ENCODE measurements at places on chromosomes 1 and 21.

DNA sequence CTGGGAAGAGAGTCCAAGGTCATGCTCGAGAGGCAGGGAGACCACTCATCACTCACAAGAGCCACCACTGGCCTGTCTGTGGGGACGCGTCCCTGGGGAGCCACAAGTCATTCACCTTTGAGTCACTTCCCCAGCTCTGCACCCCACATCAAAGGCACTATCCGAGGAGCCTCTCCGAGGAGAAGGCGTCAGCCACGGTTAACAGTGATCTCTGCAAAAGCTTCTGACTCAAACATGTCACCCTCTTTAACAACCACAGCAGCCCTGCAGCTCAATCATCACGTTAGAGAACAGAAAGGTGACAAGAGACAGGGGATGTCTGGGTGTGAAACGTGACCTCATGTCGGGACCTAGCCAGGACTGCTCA is 9.0 kb downstream of the LRRC47 start:
- peak; percentile 55 for DNase-seq

- no peak for DNase-seq
Observed at GRCh38 chr1:218496561-218496960, 151.4 kb downstream of the TGFB2 start.

GRCh38 chr1:15935056-15935950 is 40.6 kb downstream of the ZBTB17 start:
- no peak for DNase-seq

- DNase-seq: no peak
Observed at GRCh38 chr1:243587823-243588560, 262.1 kb downstream of the AKT3 start.

- peak; percentile 42 for DNase-seq
Observed at GRCh38 chr1:206590025-206590758, 22.1 kb downstream of the EIF2D start.

GRCh38 chr1:22074803-22075202 is 22.3 kb downstream of the CDC42 start:
- DNase-seq: no peak

GRCh38 chr1:64466033-64466432 is 3.9 kb upstream of the CACHD1 start:
- DNase-seq: no peak

- no peak for DNase-seq
Observed at GRCh38 chr1:231335663-231336602, 1.7 kb downstream of the EXOC8 start.

- DNase-seq: no peak
Observed at GRCh38 chr1:155309423-155310021, 856 bp downstream of the FDPS start.

DNA sequence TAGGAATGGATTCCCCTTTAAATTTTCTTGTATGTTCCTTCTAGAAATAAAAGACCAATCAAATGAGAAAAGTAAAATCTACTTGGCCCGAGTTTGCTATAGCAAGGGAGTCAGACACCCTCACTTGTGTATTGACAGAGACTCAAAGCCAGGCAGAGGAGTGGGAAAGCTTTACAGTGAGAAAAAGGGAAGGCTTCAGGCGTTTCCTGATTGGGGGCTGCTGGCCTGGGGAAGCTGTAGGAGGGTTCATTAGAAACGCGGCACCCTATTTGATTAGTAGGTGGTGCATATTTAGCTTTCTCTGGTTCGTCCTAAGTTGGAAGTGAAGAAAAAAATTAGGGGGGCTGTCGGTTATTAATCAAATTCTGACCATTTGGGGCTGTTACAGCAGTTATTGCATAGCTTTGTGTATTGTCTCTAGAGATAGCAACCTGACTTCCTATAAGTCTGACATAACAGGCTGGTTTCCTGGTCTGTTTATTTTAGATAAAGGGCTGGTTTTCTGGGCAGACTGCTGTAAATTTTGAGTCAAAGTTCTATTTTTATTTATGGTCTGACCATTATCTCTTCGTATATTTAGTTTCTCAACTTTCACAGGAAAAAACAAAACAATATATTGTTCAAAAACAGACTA is 10.0 kb downstream of the SLC25A24 start:
- DNase-seq: no peak

DNA sequence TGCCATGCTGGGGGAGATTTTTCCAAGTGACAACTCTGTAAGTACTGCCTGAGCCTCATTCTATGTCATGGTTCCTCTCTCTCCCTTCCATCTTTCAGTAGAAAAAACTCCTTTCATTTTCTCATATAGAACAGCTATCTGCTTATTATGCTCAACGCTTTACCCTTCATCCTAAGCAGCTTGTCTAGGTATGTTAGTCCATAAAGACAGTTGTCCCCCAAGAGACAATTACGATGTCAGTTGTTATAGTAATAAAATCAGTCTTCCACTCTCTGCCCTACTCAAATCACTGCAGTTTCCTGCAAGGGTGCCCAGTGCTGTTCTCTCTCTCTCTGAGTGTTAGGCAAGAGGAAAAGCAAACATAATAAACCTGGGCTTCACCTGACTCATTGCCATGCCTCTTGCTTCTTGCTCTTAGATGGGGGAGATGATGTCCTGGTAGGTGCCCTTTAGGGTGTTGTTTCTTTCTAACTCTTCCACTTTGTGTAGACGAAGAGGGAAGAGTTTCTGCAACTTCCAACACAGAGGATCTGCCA is 59.4 kb downstream of the PAPPA2 start:
- DNase-seq: no peak

DNA sequence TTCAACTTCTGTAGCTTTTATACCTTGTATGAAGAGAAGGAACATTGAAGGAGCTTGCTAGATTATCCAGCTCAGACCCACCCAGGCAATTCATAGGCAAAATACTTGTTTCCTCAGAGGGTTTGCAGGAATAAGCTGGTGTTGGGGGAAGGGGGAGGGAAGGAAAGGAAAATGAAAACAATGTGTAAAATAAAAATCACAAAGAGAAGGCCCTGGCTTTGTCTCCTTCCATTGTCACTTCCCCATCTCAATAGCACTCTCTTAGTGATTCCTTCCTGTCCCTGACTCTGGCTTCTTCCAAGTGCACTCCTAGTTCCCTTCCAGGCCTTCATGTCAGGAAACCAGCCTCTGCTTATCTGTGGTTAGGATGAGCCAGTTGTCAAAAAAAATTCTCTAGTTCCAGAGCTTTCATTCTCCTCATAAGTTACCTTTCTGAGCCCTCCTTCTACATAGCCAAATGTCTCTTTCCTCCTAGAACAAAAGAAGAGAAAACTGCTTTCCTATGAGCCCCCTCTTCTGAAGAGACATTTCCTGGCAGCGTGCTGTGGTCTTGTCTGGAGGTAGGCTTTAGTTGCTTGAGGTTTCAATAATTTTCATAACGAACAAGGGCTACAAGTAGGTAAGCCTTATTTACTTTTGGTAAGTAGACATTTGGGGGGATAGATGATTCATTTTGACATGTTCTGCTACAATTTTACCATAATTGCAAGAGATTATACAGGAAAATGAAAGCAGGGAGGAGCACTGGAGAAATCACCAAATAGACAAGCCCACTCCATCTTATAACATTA is 45.7 kb downstream of the FASLG start:
- no peak for DNase-seq

DNA sequence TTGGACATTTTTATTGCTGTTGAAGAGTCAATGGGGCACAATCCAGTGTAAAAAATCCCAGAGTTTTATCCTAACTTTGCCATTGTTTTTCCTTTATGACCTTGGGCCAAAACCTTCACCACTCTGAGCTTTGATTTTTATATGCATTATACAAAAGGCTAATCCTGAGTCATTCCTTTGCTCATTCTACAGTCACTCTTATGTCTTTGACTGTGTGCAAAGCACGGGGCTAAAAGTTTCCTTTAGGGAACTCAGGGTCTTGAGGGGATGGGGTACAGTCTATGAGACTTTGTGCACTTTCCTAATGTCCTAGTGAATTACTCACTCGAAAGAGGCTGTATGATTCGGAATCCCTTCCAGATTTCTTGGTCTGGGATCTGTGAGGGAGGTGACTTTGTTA is 543.2 kb upstream of the CAMK1G start:
- DNase-seq: no peak

GRCh38 chr1:167669209-167670124 is 39.4 kb downstream of the RCSD1 start:
- DNase-seq: no peak

GRCh38 chr1:54989968-54990810 is 8.5 kb upstream of the BSND start:
- DNase-seq: no peak

- DNase-seq: peak; percentile 68
Observed at GRCh38 chr21:45615145-45615711, 28.3 kb upstream of the PCBP3 start.

DNA sequence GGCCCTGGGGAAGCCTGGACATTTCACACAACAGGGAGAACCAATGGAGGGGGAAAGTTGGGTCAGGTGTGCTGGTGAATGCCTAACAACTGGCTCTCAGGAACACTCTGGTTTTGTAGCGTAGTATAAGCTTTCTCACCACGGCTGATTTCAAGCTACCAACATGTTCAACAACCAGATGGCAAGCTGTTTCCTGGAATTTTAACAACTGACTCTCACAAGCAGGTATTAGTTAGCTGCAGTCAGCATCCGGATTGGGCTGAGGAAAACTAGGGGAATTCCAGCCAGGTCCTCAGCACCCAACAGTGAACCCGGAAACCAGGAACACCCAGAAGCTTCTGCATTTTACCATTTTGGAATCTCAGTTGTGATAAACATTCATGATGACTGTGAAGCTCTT is 162.3 kb upstream of the CAMK1G start:
- DNase-seq: no peak

DNA sequence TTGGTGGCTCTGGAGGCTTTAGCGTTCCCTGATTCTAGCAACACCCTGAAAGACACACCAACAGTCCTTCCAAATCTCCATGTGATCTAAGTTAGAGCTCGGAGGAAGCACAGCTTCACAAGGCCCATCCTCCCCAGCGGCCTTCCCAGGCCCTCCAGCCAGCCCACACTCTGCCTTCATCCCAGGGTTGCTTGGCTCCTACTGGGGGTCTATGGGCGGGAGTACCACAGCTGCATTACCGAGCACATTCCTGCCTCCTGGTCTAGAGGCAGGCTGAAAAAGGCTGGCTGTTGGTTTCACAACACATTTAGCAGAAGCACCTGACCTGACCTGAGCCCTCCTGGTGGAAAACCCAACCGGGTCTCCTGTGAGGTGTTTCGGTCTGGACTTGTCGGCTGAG is 54.7 kb upstream of the TRIM67 start:
- no peak for DNase-seq

GRCh38 chr1:116711263-116711840 is 42.9 kb upstream of the CD2 start:
- DNase-seq: peak; percentile 30

DNA sequence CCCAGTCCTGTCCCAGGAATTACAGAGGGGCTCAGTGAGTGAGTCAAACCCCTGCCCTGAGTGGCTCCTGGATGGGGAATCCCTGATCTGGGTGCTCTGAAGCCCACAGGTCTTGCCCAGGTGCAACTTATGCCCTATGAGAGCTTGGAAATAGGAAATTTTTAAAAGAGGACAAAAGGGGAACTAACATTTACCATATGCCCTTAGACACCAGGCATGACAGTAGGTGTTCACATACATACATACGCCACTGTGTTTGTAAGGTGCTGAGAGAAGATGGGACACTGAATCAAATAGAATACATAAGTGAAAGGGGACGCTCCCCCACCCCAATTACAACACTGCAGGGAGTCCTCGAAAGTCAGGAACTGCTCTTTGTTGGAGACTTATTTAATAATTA is 1.4 kb downstream of the CFAP45 start:
- no peak for DNase-seq

- DNase-seq: no peak
Observed at GRCh38 chr1:247905181-247905580, 9.8 kb downstream of the OR2W3 start.

DNA sequence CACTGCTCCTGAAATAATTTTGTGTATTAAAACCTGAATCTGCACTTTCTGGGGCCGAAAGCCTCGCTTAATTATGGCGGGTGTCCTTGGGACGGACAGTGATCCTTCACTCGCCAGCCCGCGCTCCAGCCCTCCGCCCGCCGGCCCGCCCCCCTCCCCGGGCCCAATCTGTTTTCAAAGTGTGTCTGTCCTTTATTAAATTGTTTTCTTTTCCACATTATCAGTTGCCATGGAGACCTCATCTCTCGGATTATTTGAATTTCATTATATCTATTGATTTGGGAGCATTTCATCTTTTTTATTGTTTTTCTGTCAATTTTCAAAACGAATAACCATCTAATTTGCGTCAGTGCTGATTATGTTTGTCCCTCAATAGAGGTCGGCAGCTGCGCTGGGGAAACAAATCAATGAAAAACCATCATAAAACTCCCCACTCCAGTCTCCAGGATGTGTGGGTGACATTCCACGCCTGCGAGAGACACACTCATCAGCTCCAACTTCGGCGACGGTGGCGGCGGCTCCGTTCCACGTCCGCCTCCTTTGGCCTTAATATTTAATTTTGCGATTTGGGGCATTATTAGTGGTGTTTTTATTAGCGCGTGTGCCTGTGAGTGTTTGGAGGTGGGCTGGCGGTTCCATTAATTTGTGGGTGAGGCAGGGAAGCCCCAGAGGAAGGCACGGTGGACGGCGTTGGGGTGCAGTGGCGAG is 123.9 kb downstream of the CASZ1 start:
- DNase-seq: no peak
